ENCODE measurements at places on chromosomes 1 and 21. TPM values are rescaled to one million over a fixed set of nuclear protein-coding genes. Genes with fewer than 3 reads are reported as not detected.

DNA sequence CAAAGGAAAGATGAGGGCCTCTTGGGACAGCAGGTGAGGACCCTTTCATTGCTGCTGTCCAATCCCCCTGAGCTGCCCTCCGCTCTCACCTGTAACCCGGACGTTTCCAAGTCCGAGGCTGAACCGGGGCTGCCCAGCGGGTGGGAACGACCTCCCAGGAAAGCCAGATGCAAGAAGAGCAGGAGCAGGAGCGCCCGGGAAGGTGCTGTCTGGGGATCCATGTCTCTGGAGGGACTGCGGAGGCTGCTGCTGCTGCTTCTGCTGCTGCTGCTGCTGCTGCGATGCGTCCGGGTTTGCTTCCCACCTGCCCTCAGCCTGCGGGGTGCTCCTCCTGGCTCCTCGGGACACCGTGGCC, at the start of gene NPPB:
Gene NPPB (minus strand): TSS at position 333 of the 355 bp plus-strand sequence. CDS start 112 bp downstream, at position 221.
- no peak for DNase-seq

GRCh38 chr1:245226203-245226499, 71.4 kb downstream of the KIF26B start:
- DNase-seq: no peak

DNA sequence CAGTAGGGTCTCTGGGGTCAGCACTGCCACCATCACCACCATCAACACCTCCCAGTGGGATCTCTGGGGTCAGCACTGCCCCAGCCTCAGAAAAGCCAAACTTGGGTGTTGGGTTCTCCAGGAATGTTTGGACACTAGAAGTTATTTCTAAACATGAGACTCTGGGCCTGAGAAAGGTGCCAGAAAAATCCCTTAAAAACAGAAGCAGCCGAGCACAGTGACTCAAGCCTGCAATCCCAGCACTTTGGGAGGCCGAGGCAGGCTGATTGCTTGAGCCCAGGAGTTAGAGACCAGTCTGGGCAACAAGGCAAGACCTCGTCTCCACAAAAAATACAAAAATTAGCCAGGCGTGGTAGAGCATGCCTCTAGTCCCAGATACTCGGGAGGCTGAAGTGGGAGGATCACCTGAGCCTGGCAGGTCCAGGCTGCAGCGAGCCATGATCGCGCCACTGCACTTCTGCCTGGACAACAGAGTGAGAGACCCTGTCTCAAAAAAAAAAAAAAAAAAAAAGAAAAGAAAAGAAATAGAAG, 470 bp downstream of the PTAFR start:
- DNase-seq: no peak

GRCh38 chr1:161962091-161962887, 61.4 kb downstream of the OLFML2B start:
- DNase-seq: peak; percentile 25

- DNase-seq: peak; percentile 78
These were observed 86.8 kb downstream of the ATP1B1 start for GRCh38 chr1:169193191-169193850.

DNA sequence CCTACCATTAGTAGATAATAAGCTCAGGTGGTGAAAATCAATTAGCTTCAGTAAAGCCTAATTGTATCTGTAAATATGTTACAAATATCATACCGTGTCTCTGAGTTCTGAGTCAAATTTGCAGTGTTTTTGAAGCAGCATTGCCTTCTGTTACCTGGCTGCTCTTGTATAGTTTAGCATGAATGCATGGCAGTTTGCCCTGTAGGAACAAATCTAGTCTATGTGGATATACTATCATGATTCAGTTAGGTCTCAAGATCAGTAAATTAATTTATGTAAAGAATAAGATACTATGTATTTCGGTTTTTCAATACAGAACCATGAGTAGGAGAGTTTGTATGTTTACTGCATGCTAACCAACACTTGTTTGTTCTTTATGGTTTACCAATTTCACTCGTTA, 240.6 kb upstream of the C1orf105 start:
- no peak for DNase-seq

Gene CLCA2
- total RNA-seq: 0.39 TPM
